ENCODE measurements at places on chromosomes 16 and 17.

DNA sequence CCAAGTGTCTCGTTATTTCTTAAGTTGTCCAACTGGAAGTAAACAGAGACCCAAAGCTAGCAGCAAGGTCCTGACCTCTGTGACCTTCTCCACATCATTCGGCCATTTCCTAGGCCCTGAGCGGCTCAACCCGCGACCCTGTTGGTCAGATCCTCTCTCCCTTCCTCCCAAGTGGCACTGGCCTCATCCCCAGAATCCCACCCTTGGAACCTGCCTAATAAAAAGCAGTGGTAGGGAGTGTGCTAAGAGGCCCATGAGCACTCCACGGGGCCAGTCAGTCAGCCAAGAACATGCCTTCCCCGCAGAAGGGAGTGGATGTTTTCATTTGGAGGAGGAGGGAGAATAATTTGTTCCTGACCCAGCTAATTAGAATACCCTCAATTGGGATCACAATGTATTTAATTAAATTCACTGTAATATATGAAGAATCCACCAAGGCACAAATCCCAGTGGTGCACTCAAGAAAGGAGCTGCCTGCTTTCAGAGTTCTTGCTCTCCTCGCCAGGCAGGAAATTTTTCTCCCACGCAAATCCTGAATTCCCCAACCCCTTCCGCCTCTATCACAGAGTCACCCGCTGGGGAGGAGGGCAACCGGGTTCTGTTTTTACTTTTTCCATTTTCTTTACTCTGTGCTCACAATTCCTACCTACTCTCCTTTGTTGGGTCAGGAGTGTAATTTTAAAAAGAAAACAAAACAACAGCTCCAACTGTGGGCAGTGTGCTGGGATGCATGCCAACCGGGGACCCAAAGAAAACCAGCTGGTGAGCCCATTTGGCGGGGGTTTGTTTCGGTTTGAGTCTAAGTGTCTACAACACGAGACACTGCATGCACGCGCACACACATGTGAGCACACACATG is 153.4 kb downstream of the ZFHX3 start:
- DNase-seq: no peak

- DNase-seq: no peak
Observed at GRCh38 chr16:86593913-86594620, 15.7 kb downstream of the FOXL1 start.

GRCh38 chr16:1666316-1666715 is 11.8 kb upstream of the JPT2 start:
- DNase-seq: no peak

DNA sequence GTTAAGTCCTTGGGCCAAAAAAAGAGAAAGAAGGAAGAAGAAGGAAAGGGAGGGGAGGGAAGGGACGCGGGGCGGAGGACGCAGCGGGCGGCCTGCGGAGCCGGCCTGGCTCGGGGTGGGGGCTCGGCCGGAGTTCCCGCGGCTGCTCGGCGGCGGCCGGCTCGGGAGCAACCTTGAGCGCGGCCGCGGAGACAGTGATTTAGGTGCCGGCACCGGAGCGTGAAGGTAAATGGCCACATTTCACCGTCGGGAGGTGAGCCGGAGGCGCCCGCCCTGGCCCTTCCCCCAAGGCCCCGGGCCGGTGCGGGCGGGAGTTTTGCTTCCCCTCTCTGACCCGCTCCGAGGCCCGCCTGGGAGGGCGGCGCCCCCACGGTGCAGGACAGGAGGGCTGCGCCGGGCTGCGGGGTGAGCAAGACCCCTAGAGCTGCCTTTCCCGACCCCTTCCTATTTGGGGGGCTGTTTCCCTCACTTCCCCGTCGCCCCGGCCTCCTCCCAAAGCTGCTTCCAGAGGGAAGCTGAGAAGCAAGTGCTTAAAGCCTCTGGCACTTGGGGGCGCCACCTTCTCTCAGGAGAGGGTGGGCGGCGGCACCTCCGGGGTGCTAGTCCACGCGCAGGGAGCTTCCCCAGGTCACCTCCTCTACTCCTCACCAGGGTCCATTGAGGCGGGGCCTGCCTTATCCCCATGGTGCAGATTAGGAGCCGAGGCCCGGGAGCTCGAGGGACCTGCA is 56.5 kb downstream of the MRM1 start:
- no peak for DNase-seq

DNA sequence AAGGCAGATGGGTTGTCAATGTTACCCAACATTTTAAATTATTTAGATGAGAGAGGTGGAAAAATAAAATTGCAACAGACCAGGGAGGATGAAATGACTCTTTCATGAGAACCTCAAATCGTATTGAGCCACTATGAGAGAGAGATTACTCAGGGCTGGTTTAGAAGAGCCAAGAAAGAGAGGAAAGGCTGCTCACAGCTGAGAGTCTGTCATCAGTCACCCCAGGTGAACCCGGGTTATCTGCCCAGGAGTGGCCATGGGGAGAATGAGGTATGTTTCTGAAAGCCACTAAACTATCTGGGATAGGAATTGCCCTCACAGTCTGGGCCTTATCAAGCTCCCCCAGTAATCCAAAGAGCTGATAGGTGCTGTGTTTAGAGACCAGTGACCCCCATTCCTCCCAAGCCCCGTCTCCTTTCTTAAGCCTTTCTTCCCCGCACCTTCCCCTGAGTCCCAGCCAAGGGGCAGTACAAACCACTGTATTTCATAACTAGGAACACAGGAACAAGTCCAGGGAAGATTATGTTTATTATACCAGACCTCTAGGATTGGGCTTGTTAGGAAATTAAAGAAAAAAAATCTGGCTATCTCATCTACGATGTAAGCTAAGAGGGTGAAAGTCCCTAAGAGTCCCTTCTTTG is 158.9 kb upstream of the NOL11 start:
- no peak for DNase-seq

GRCh38 chr16:4362476-4363135 is 9.0 kb upstream of the VASN start:
- no peak for DNase-seq

- DNase-seq: no peak
Observed at GRCh38 chr17:162689-163088, 18.8 kb downstream of the DOC2B start.

DNA sequence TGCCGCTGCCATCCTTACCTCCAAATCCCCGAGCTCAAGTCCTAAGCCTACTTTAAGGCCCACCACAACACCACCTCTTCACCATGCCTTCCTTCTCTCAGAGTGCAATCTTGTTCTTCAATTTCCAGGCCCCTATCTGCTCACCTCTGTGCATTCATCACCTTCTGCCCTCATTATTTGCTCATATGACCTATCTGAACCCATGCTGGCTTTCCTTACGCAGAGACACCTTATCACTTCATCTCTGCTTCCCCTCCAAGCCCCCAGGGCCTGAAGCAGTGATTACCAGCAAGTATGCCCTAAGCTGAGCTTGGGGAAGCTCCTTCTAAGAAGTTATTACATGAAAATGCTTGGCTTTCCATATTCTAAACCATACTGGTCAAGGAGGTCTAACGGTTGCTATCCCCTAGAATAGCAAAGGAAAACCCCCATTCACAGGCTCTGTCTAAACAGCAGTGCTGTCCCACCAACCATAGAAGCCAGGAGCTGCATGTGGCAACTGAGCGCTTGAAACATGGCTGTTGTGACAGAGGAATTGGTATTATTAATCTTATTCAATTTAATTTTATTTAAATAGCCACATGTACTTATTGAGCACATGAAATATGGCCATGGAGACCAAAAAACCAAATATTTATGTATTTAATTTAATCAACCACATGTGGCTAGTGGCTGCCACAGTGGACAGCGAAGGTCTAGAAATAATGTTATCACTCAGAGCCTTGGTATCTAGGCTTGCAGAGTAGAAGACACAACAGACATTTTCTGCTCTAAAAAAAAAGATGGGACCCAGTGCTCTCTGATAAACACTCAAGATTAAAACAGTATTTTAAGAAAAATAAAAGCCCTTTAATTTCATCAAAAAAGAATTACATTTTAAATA is 13.9 kb downstream of the USP7 start:
- no peak for DNase-seq

GRCh38 chr16:75947626-75948239 is 221.4 kb upstream of the CPHXL start:
- no peak for DNase-seq

DNA sequence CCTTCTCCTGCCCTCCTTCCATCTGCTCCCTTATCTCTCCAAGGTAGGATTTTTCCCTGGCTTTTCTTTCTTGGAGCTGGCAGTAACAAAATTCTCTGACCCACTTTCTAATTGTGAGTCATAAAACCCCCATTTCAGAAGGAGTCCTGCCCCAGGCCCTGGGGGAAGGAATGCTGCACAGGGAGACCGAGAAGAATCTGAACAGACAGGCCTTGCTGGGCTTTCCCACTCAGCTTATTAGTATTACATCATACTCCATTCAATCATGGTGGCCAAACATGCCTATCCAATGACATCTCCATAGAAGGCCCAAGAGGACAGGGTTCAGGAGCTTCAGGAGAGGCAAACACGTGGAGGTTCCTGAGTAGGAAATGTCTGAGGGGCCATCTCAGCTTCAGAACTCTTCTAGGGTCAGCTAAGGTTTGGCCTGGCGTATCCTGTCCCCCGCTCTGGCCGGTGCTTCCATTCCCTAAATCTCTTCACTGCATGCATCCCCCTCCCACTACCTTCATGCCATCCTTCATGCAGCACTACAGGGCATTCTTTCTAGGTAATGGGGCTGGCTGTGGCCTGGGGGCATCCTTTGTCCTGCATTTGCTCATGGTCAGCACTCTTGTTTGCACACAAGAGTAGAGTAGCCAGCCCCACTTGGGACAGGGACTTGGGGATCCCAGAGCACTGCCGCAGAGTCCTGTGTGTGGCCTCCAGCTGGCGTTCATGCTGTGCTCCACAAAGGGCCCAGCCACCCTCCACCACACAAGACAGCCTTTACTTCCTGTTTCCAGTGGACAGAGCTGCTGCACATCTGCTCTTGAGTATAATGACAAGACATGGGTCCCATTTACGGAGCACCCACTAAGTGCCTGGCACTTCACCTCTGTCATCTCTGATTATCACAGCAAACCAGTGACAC is 8.2 kb downstream of the SLC6A2 start:
- no peak for DNase-seq

DNA sequence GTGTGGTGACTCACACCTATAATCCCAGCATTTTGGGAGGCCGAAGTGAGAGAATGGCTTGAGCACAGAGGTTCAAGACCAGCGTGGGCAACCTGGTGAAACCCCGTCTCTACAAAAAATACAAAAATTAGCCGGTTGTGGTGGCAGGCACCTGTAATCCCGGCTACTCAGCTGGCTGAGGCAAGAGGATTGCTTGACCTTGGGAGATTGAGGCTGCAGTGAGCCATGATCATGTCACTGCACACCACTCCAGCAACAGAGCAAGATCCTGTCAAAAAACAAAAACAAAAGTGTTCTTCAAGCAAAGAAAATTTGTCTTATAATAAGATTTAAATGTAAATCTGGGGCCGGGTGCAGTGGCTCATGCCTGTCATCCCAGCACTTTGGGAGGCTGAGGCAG is 51.5 kb downstream of the PAFAH1B1 start:
- no peak for DNase-seq

DNA sequence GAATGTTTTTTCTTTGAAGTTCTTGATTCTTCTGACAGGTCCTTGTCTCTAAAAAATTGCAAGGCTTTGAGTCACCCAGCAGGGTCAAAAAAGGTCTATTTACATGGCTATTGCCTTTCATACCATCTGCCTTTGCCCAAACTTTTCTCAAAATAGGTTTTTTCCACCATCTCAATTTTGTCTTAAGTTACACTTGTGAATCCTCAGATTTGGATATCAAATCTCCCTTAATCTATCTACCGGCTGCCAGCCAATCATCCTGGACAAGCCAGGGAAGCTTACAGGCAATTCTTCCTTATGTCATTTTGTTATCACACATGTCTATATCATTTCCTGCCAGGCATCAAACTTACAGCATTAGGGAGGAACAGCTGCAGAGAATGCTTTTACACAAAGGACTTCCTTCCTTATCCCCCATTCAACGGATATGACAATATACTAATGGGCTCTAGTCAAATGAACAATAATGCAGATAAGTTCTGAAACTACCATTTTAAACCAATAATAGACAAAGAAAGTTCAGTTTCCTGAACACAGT is 104.1 kb upstream of the CORO6 start:
- no peak for DNase-seq

DNA sequence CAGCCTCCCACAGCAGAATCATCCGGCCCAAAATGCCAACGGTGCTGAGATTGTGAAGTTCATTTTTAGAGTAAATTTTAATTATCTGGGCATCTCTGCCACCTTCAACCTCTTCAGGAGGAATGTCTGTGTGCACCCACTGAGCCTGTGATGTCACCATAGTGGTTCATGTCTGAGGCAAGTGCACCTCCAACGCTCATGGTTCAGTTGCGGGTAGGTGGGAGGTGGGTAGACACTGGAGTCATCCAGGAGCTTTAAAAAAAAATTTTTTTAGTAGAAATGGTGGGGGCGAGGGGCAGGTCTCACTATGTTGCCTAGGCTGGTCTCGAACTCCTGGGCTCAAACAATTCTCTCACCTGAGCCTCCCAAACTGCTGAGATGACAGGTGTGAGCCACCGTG is 1.9 kb downstream of the FLYWCH1 start:
- DNase-seq: no peak

GRCh38 chr17:28577466-28577824 is 750 bp upstream of the ALDOC start:
- peak; percentile 17 for DNase-seq

DNA sequence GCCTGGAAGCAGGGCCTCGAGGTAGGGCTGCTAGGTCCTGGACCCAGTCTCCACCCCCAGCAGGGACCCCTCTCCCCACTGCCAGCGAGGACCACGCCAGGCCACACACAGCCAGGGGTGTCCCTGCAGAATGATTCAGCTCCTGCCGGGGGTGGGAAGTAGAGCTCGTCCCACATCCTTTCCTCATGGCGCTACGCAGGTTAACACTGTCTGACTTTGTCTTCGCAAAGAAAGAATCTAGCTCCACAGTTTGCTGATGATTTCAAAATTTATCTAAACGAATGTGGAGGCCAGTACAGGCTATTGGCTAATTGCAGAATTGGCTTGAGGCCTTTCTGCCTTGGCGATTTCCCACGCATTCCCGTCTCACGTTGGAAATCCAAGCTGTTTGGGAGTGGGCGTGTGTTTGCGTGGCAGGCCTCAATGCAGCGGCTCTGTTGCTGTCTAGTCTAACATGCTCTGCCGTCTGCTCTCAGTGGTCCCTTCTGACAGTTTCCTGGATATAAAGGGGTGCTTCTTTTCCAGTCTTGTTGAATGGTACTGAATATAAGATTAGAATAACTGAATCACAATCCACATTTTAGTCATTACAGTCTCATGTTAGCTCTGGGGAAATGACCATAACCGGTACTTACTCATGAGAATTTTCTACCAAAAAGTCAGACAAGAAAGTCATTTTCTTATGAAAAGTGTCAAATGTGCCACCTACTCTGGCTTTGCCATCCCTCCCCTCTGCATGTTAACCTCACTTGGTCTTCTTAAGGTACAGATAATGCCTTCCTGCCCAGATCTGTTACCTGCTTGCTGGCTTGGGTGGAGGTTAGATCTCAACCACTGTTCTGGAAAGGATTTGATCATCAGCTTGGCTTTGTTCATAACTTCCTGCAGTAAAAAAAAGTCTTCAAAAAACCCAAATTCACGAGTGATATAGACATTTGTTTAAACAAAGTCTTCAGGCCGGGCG is 252.4 kb downstream of the NTN1 start:
- no peak for DNase-seq

GRCh38 chr17:1179112-1179817 is 516 bp downstream of the ABR start:
- DNase-seq: no peak

GRCh38 chr17:74639704-74640151 is 16.2 kb upstream of the CD300E start:
- no peak for DNase-seq

Measured in HT-29 (cell line).